ENCODE measurements at places on chromosomes 12 and 14. TPM values are rescaled to one million over a fixed set of nuclear protein-coding genes. Genes with fewer than 3 reads are reported as not detected.
A peak's percentile ranks its signal among the peaks of the same experiment; 100 is the strongest.

GRCh38 chr14:76715511-76716081, 45.7 kb upstream of the VASH1 start:
- peak overlapping the region; percentile 9 for H3K27ac ChIP-seq
- DNase-seq, result no peak
- H3K27me3 ChIP-seq, result no peaks in the 10 kb centered on the region
- H3K36me3 ChIP-seq, result no peaks in the 10 kb centered on the region
- H3K4me3 ChIP-seq, result no peak overlapping the region
- H3K4me1 ChIP-seq, result peaks cover 12% of the 10 kb centered on the region

TMEM52B gene
- 0.55 TPM for total RNA-seq

- H3K27ac ChIP-seq, result no peak overlapping the region
- no peaks in the 10 kb centered on the region for H3K36me3 ChIP-seq
- H3K4me1 ChIP-seq, result no peaks in the 10 kb centered on the region
- DNase-seq, result no peak
These were observed 13.0 kb upstream of the C12orf71 start for GRCh38 chr12:27095346-27095745.

DNA sequence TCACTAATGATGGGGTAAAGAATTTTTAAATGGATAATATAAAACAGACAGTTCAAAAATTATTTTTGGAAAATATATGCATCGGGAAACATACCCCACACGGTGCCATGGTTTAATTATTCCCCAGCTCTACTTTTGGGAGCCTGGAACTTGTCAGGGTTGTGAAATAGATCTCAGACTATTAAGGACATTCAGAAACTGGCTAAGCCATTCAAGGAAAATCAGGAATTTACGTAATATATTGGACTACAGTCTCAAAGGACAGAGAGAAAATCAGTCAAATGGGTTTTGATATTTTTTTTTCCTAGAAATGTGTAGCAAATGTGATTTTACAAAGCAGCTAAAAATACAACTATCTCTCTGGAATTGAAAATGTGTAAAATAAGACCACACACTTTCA, 57.6 kb upstream of the MON2 start:
- no peak overlapping the region for H3K4me3 ChIP-seq
- H3K36me3 ChIP-seq, result peaks cover 13% of the 10 kb centered on the region
- DNase-seq, result no peak
- H3K4me1 ChIP-seq, result no peaks in the 10 kb centered on the region

DNA sequence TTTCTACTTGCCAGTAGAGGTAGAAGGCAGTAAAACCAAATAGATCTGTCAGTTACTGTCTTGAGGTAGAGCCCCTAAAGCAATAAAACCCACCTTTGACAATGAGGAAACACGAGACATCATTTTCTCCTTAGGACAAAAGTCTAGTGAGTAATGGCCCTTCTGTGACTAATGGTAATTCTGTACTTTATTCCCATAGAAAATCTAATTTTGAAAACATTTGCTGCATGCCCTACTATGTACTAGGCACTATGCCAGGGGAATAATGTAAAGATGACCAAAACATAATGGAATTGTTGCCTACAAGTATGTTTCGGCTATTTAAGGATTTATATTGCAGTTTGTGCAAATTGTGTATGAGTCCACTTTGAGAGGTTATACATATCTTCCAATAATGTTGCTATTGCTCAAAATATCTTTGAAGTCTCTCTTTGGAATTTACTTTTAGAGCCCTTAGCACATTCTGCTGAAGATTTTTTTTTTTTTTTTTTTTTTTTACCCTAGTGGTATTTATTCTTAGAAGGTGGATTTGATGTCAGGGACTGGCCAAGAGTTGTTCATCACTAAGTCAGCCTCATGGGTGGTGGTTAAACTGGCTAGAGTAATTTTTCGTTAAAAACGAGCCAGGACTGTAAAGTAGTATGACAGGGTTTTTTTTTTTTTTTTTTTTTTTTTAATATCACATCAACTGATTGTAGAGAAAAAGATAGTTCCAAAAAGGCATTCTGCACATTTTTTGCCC, 109.7 kb downstream of the CRADD start:
- H3K27me3 ChIP-seq, result no peaks in the 10 kb centered on the region
- no peaks in the 10 kb centered on the region for H3K36me3 ChIP-seq
- H3K4me3 ChIP-seq, result no peak overlapping the region
- peaks cover 29% of the 10 kb centered on the region for H3K4me1 ChIP-seq
- H3K27ac ChIP-seq, result peak overlapping the region; percentile 73

CLEC4D gene
- 3.0 TPM for total RNA-seq

DNA sequence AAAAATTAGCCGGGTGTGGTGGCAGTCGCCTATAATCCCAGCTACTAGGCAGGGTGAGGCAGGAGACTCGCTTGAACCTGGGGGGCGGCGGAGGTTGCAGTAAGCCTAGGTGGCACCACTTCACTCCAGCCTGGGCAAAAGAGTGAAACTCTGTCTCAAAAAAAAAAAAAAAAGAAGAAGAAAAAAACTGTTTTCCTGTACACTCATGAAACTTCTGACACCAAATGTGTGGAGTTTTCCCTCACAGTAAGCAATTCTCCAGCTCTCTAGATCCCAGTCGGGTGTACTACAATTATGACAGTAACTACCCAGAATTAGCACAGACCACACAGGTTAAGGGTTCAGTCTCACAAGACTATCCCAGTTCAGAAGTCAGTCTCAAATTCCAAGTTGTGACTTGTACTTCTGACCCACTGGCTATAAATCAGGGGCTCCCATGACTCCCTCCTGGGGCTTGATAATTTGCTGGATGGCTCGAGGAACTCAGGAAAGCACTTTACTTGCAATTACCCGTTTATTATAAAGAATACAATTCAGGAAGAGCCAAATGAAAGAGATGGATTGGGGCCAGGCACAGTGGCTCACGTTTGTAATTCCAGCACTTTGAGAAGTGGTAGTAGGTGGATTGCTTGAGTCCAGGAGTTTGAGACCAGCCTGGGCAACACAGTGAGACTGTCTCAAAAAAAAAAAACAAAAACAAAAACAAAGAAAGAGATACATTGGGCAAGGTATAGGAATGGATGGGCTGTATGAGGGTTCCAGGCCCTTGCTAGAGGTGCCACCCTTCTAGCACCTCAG, 12.4 kb upstream of the ARF6 start:
- no peak overlapping the region for H3K4me3 ChIP-seq
- no peaks in the 10 kb centered on the region for H3K36me3 ChIP-seq
- no peaks in the 10 kb centered on the region for H3K27me3 ChIP-seq
- DNase-seq, result no peak

WNK1 gene
- 184 TPM for total RNA-seq

- peak overlapping the region; percentile 76 for H3K4me3 ChIP-seq
- no peaks in the 10 kb centered on the region for H3K36me3 ChIP-seq
- peaks cover 14% of the 10 kb centered on the region for H3K4me1 ChIP-seq
- peak overlapping the region; percentile 74 for H3K27ac ChIP-seq
- DNase-seq, result no peak
These were observed 642 bp upstream of the PHC1 start for GRCh38 chr12:8913702-8914032.

- H3K4me1 ChIP-seq, result no peaks in the 10 kb centered on the region
- H3K36me3 ChIP-seq, result no peaks in the 10 kb centered on the region
- no peak for DNase-seq
These were observed 162.6 kb upstream of the TMPO start for GRCh38 chr12:98352835-98353234.

- no peaks in the 10 kb centered on the region for H3K36me3 ChIP-seq
These were observed 77.3 kb downstream of the NOS1 start for GRCh38 chr12:117284140-117284539.

SLC6A15 gene
- 0.44 TPM for total RNA-seq

- H3K27me3 ChIP-seq, result no peaks in the 10 kb centered on the region
- no peak for DNase-seq
- H3K36me3 ChIP-seq, result no peaks in the 10 kb centered on the region
- no peak overlapping the region for H3K4me3 ChIP-seq
- no peaks in the 10 kb centered on the region for H3K4me1 ChIP-seq
These were observed 212.8 kb upstream of the SYT1 start for GRCh38 chr12:78651755-78652154.

GZMB gene
- total RNA-seq, result 10.4 TPM
